ENCODE measurements at places on chromosomes 4 and X. TPM values are rescaled to one million over a fixed set of nuclear protein-coding genes. Genes with fewer than 3 reads are reported as not detected.

The KLHL34 gene
- total RNA-seq = under 0.01 TPM

The FAM149A gene
- total RNA-seq = 12.7 TPM

The ADAMTS3 gene
- 2.2 TPM for total RNA-seq

The RHOH gene
- total RNA-seq = under 0.01 TPM

The USP51 gene
- 4.3 TPM for total RNA-seq

The TSPAN7 gene
- total RNA-seq = 0.29 TPM

The ZXDA gene
- total RNA-seq = 6.2 TPM

The FANCB gene
- total RNA-seq = 3.8 TPM

Data from osteoblast (primary cell).